CD4-positive, alpha-beta T cell treated with Interleukin-12 subunit alpha and Interleukin-12 subunit beta, for 1 hour (primary cell): ENCODE measurements at places on chromosomes 5 and 9.

- no peak for DNase-seq
Observed at GRCh38 chr5:73097740-73098139, 22.6 kb upstream of the TMEM171 start.

DNA sequence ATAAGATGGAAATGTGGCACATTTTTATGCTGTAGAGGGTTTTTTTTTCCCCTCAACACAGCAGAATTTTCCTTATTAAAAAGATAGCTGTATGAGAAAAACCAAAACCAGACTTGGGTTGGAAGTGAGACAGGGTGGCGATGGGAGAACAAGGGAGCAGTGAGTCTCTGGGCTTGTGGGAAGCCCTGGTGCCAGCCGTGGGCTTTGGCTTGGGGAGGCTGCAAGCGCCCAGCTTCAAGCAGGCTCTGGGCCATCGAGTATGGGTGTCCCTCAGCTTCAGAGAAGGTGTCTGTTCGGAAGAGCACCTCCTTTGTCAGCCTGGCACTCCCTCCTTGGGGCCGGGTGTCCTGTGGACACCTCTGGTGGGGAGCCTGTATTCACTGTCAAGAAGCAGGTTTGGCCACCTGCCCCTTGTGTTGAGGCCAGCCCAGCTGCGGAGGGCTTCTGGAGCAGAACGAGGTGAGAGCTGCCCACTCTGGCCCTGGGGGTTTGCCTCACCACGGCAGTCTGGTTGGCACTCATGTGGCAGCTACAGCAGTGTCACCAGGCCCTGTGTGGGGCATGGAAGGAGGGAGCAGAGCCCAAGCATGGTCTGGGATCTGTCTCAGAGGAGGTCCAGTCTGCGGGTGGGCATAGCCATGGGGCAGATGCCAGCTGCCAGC is 37.6 kb upstream of the ANGPTL2 start:
- no peak for DNase-seq

- DNase-seq: no peak
Observed at GRCh38 chr9:16830806-16831205, 39.7 kb downstream of the BNC2 start.

DNA sequence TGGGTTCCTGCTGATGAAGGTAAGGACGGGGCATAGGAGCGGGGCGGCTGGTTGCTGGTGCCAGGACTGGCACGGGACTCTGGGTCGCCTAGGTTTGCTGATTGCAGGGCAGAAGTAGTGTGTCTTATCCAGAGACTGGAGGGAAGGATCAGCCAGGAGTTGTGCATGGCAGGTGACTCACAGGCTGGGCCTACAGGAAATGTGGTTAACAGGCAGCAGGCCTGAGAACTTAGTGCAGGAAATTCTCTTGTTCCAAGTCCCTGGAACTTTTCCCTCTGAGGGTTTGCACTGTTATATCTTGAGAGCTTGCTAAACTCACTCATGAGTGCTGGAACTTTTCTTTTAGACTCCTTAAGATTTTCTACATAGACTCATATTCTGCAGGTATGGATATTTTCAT is 95.1 kb downstream of the ANXA2R start:
- no peak for DNase-seq

GRCh38 chr5:111679611-111680010 is 77.4 kb downstream of the NREP start:
- DNase-seq: no peak

- peak; percentile 49 for DNase-seq
Observed at GRCh38 chr9:71285191-71285656, 163.8 kb upstream of the TRPM3 start.

- no peak for DNase-seq
Observed at GRCh38 chr5:53900677-53901076, 340.2 kb downstream of the NDUFS4 start.

GRCh38 chr5:75677607-75678006 is 39.6 kb downstream of the POC5 start:
- peak; percentile 13 for DNase-seq
